ENCODE measurements at places on chromosomes 4 and X. TPM values are rescaled to one million over a fixed set of nuclear protein-coding genes. Genes with fewer than 3 reads are reported as not detected.

GRCh38 chr4:41943506-41943905 lies 8.3 kb downstream of the TMEM33 start:
- DNase-seq = no peak

The CCDC120 gene
- polyA plus RNA-seq = 5.2 TPM

- no peak for DNase-seq
These were observed 154.4 kb upstream of the NOCT start for GRCh38 chr4:138861135-138861534.

DNA sequence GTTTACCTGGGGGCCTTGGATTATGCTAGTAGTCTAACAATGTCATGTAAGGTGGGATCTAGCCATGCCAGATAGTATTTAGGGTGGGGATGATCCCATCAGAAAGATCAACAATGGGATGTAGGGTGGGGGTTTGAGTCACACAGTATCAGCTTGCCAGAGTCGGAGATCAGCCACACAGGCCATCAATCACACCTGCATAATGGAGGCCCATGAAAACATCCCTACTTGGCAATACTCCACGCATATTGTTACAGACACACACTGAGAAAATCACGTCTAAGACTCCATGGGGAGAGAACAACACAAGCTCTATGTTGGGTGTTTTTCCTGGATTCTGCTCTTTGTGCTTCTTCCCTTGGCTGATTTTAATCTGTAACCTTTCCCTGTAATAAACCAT lies 49.5 kb upstream of the SLC25A4 start:
- DNase-seq = no peak

GRCh38 chrX:67723580-67724351 lies 179.9 kb downstream of the AR start:
- DNase-seq = no peak

The L1CAM gene
- polyA plus RNA-seq = 26.1 TPM

- DNase-seq = no peak
These were observed 82.2 kb downstream of the ZNF330 start for GRCh38 chr4:141302924-141303323.

All from kidney (tissue), 22 donors.